ENCODE measurements at places on chromosomes 7 and 10.

- no peak for DNase-seq
These were observed 724 bp downstream of the CFAP46 start for GRCh38 chr10:132941640-132942051.

DNA sequence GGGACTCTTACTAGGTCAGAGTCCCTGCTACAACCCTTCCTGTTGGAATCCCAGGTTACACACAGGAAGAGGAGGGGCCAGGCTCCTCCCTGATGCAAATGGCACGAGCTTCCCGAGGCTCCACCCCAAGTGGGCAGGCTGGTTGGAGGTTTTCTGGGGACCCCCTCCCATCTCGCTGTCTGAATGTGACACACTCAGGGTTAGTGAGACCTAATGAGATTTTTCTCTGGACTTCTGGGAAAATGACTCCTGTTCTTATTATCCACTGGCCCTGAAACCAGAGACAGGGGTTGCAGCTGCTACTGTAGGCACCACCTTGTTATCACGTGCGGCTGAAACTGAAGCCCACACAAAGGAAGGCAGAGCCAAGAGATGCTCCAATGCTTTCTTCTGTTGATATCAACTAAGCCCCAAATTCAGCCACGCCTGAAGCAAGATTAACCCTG is 103.3 kb downstream of the FAM107B start:
- DNase-seq = no peak

DNA sequence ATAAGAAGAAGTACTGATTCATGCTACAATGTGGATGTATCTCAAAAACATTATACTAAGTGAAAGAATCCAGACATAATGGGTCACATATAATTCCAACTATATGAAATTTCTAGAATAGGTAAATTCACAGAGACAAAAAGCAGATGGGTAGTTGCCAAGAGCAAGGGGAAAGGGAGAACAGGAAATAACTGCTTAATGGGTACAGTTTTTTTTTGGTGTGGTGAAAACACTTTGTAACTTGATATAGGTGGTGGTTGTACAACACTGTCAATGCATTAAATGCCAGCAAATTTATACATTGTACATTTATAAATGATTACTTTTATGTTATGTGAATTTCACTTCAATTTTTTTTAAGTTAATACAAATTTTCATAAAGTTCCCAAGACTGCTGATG is 19.4 kb upstream of the LRRN3 start:
- DNase-seq = no peak

- DNase-seq = no peak
These were observed 18.6 kb downstream of the TAS2R41 start for GRCh38 chr7:143496263-143496662.

GRCh38 chr7:127347567-127348246 is 44.8 kb downstream of the ZNF800 start:
- DNase-seq = no peak

- no peak for DNase-seq
These were observed 123.7 kb downstream of the CNOT4 start for GRCh38 chr7:135386181-135386580.

DNA sequence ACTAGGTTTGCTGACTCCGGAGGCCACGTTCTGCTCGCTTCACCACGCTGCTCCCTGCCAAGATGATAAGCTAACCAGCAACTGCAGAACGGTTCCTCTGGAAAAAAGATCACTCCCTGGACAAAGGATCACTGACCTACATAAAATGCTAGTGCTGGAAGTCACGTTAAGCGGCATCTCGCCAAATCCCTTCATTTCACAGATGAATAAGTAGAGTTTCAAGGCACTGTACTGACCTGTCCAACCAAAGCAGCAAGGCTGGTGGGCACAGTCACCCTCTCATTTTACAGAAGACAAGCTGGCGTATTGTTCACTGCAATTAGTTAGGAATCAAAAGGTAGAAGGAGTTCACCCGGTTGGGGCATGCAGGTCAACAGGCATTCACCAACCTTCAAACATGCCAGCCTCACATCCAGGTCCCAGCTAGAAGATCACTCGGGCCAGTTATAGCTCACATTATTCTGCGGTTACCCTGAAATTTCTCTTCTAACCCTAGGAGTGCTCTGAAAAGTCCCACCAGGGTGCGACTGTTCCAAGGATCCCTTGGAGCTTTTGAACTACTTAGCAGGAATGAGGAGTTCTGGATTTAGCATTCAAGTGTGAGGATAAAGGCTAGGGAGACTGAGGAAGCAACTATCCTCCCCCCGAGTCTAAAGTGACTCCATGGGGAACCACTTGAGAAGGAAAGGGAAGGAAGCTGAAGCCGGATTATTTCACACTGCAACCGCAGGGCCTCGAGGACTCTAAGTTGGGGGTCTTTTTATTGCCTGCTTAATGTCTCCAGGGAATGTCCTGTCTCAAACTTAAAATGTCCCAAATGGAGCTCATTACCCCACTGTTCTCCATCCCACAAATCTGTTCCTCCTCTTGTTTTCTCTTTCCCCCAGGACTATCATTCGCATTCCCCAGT is 32.8 kb downstream of the HIPK2 start:
- DNase-seq = no peak

- no peak for DNase-seq
These were observed 51.2 kb downstream of the PRKAG2 start for GRCh38 chr7:151825721-151826120.

DNA sequence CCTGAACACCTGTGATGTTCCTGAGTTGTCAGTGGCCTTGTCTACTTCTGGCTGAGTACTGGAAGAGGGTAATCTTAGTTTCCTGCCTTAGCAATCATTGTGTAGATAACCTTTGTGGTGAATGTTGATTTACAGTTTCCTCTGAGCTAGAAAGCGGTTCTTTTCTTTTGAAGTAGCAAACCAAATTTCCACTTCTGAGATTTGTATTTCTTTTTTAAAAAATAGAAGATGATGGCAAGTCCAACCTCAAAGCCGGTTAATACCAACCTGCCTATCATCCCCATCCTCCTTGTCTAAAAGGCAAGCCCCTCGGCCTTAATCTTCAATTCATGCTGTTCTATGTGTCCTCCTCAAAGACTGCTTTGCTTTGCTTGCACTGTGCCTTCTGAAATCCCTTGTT is 12.5 kb upstream of the PALS2 start:
- DNase-seq = no peak

- no peak for DNase-seq
These were observed 370.3 kb upstream of the NFE2L3 start for GRCh38 chr7:25781704-25782103.

DNA sequence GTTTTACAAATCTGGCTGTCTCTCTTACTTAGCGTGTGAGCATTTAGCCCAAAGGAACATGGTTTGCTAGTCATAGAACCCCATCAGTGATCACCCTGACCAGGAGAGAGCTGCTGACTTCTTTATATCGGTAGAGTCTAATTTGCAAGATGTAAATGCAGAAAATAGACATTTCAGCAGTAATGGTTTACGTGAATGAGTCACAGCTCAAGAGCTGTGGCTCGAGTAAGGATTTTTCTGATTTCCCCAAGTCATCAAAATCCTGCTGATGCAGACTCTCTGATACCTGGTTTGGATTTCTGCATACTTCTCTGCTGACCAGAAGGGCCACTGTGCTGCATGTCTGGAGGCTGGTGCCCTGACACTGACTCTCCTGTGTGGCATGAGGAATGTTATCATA is 25.7 kb downstream of the NUB1 start:
- no peak for DNase-seq

DNA sequence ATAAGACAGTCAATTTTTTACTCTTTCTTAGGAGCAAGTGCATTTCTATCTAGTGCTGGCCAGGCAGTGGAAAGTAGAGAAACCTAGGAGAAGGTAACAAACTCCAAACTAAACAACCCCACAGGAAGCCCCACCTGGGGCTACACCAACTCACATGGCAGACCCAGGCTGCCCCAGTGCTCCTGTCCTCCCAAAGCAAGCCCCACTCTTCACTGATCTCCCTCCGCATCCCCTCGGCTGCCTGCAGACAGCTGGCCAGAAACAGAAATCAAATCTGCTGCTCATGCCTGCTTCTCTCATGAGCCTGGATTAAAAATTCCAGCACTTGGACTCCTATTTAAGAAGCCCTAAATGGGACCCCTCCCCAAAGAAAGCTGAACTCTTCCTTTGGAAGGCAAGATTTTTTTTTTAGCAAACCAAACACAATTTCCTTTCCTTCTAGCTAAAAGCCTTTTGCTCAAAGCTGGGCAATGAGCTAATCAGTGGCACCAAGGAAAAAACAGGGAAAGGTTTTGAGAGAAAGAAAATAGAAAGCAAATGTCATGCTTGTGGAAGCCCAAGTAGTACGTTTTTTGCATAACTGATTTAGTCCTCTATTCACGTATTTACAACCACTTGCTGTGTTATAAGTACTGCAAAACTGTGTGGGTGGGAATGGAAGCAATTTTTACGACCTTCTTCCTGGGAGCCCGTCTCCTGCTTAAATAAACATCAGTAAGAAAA is 10.8 kb downstream of the PDE1C start:
- no peak for DNase-seq

DNA sequence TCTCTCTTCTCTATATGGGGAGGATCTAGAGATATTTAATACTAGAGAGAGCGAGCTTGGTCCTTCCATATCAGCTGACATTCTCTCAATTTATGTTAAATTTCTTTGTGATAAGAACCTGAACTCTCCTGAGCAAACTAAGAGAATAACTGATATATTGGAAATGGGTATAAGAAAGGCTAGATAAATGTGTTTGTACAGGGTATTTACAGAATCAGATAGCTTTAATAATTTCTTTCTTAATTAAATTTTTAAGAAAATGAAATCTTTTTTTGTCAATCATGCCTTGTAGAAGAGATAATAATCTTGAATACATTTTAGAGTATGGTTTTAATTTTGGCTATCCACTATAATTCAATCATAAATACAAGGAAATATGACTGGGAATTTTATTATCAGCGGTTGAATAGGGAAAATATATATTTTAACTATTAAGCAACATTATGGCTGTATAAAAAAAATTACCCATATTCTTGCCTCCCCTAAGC is 58.7 kb downstream of the ANKIB1 start:
- no peak for DNase-seq

DNA sequence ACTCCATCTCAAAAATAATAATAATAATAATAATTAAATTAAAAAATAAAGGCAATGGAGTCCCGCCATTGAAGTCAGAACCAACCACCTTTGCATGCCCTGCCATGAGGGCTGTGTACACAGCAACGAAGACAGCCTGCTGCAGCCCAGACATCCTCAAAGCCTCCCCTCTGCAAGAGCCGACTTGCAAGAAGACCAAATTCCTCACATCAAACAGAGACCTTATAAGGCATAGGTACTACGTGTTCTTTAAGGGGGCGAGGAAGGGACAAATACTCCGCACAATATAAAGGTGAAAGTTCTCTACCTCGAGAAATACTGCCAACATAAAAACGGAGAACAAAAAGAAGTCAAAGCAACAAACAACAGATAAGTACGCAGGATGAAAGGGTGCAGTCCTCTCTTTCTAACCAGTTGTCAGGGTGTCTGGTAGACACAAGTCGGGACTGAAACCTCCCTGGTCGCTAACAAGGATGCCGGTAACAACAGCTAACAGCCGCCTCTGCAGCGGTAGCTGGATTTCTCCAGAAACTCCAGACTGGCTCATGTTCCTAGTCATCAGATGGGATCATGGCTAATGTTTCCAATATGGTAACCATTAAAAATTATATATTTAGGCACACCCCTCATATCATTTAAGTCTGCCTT is 23.6 kb downstream of the FGFR2 start:
- DNase-seq = no peak

DNA sequence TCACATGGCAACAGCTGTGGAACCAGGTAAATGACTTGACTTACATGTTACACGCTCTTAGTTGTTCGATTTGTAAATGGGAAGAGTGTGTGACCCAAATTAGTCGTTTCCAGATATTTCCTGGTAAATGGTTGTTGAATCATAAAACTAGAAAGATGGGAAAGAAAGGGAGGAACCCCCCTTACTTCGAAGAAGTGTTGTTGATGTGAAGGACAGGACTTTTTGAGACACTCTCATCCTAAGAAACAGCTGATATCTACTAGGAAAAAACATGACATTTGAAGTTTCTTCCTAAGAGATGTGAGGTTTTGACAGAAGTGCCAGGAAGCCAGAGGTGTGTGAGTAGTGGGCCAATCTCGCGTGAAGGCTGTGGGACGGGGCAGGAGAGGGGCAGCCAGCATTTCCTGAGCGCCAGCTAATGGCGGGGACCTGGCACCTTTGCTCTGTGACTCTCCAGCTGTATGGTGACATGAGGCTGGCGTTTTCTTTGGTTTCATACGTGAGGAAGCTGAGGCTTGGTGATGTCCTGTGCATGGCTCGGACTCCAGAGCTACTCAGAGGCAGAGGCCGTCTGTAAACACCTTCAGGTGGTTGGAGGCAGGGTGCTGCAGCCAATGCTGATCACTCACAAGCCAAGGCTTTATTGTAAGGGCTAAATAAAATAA is 53.7 kb downstream of the IKZF1 start:
- DNase-seq = no peak

DNA sequence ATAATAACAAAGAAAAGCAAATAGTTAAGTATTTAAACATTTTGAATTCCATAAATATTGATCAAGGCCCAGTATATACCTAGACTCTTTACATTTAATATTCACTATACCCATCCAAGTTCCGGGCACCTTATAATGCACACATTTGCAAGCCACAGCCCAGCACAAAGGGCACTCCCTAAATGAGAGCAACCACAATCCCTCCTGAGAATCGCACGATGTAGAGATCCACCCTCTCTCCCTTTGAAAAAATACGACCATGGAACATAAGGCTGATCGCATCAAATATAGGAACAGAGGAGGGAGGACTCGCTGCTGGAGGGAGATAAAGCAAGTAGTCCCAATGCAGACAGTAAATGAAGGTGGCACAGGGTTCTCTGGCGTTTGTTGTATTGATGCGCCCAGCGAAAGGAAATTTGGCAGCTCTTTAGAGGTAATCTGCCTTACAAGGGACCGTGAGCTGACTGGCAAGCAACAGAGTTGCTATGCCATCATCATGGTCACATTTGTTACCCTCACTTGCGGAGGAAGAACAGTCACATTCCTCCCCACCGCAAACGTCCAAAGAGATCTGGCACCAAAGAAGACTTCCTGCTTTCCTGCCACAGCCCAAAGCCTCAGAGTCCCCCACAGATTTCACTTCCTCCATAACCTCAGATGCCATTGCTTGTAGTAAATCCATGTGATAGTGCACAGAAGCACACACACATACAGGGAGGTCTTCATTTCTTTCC is 16.1 kb upstream of the TAS2R40 start:
- no peak for DNase-seq

DNA sequence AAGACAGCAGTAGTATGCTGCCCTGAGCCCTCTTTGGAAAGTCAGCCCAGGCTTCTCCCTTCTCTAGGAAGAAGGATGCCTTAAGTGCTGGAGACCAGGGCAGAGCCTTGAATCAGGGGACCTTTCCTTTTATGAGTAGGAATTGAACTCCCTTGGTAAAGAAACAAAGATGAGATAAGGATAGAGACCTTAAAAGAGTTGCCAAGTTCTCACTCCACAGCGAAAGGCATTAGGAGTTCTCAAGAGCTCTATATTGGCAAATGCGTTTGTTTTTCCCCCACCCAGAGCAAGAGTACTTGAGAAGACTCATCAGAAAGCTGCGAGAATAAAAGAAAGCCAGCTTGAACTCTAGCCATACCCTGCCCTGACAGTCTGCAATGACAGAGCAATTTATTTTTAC is 72.9 kb upstream of the OGDHL start:
- DNase-seq = no peak
